ENCODE measurements at places on chromosomes 11 and 22.

DNA sequence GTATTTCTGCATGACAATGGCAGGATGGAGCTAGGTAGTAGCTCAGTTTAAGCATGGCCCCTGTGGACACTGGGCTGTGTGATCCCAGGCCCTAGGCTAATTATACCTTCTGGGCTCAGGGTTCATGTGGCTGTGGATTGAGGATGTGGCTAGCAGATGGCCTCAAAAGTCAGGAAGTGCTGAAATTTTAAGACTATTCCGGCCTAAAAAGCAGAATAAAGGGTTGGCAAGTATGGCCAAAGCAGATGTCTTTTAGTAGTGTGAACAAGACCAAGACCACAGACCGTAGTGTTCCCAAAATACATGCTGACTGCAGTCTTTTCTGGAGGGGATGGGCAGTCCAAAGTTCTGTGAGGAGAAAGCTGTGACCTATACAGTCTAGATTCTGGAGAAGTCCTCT, 115.7 kb upstream of the RAG2 start:
- no peak for DNase-seq

- peak; percentile 8 for DNase-seq
Observed at GRCh38 chr11:84022201-84022600, 736.0 kb upstream of the CCDC90B start.

DNA sequence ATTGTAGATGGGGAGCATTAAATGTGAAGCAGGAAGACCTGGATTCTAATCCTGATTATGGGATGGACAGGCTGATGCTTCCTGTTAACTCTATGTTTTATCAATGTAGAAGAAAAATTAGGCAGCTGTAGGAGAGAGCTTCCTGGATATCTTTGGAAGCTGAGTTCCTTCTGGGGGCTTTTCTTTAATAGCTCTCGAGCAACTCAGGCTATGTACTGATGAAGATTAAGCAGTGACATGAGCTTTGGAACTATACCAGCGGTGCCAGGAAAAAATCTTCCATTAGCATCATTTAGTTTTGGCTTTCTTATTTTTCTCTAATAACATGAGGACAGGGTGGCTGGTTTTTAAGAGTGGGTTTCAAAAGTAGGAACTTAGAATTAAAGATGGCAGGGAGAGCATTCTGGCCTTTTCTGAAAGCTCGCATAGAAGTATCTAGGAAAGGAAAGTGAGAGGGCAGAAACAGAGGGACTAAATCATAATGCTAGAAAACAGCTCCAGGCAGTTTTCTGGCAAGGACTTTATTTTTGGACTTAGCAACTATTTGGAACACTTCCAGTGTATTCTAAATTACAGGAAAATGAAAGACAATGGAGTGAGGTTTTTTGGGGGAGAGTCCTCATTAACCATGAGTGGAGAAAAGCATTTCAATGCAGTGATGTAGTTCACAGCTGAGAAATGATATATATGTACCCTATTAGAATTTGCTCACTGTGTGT, 69.2 kb upstream of the RRM1 start:
- no peak for DNase-seq

GRCh38 chr22:44259366-44260215, 53.2 kb downstream of the SHISAL1 start:
- no peak for DNase-seq

GRCh38 chr22:19571207-19571795, 47.1 kb upstream of the CLDN5 start:
- no peak for DNase-seq

DNA sequence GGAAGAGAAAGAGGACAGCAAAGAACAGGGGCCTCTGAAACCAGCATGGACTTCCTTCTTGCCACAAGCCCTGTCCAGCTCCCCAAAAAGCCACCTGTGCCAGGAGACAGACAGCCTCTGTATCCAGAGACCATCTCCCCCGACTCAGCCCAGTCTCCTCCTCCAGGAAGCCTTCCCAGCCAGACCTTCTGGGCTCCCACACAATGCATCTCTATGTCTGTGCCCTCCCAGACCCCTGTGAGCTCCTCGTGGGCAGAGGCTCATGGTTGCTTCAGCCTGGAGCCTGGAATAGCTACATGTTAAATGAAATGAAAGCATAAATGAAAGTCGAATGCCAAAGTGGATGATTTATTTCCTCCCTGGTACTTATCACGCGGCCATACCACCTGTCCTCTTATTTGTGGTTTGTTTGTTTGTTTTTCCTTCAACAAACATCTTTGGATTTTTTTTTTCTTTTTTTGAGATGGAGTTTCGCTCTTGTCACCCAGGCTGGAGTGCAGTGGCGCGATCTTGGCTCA, 7.3 kb upstream of the ARAP1 start:
- no peak for DNase-seq

DNA sequence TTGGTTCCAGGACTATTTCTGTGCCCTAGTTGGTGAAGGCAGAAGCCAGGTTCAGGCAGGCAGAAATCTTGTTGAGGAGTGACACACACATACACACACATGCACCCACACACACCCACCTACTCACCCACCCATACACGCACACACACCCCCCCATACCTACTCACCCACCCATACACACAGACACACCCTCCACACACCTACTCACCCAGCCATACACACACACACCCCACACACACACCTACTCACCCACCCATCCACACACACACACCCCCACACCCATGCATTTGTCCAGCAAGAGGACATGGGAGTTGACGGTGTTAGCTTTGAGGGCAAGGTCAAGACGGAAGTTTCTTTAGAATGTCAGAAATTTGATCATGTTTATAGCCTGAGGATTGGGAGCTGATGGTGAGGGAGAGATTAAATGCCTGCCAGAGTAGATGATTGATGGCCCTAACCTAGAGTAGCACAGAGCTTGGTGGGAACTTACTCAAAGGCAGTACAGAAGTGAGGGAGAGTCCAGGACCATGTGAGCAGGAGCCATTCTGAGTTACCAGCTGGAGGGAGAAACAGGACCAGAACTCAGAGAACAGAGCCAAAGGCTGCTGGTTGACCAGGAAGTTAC, 68.9 kb downstream of the CYB5R2 start:
- no peak for DNase-seq

DNA sequence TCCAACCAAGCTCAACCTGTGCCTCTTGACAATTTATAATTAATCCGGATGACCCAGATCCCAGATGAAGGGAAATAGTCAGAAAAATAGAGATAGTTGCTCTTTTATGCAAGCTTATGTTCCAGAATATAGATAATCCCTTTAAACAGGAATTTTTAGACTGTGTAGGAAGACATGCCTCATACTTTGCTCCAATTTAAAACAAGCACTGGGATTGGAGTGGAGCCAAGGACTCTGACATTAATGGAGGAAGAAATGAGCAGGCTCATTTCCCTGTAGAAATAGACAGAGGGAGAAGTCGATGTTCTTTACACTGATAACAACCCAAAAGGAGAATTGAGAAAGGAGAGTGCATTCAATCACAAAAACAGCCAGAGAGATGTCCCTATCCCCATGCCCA, 70.1 kb upstream of the LRRC55 start:
- DNase-seq: no peak

- no peak for DNase-seq
Observed at GRCh38 chr11:14376920-14377319, 17.9 kb upstream of the RRAS2 start.

DNA sequence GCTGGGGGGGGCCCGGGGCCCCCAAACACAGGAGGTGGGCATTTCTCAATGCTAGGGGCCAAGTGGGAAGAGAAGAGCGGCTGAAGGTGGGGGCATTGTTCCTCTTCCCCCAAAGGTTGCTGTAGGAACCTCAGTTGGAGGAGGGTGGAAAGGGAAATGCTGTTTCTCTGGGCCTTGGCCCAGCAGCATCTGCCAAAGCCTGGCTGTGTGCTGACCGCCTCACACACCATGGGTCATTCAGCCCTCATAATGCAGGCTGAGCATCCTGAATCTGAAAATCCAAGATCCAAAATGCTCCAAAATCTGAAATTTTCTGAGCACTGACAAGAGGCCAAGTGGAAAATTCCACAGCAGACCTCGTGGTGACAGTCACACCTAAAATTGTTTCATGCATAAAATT, 49.0 kb upstream of the BID start:
- no peak for DNase-seq

DNA sequence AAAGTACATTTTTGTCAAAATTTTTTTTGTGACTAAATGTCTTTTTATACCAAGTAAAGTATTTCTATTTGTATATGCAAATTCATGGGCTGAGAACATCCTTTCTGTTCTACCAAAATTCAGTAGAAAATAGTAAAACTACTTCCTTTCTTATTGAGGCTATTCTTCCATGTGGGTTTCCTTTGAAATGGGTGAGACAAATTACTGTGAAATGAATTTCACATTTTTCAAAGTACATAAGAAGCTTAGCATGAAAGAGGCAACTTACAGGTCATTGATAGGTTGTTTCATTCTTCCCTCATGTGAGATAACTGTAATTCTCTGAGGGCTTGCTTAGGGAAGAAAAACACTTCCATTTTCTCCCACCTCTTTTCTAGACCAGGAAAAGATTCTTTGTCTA, 1.0 kb upstream of the OR6X1 start:
- no peak for DNase-seq

DNA sequence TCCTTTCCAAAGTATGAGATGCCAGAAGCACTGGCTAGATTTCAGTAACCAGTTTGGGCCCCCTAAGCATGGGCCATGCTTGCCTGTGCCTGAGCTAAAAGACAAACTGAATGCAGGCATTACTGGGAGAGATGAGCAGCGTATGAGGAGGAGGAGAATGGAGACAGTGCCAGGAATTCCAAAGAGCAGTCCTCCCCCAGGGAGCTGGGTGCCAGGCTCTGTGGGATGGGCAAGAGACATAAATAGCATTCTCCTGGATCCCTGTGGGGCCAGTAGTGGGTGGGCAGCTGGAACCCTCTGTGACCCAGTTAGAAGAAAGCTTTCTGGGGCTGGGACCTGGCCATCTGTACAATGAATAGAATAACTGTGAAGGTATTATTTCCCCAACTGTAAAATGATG, 235.6 kb downstream of the KCNA4 start:
- peak; percentile 62 for DNase-seq

- no peak for DNase-seq
Observed at GRCh38 chr22:34960005-34960404, 106.0 kb upstream of the ISX start.

DNA sequence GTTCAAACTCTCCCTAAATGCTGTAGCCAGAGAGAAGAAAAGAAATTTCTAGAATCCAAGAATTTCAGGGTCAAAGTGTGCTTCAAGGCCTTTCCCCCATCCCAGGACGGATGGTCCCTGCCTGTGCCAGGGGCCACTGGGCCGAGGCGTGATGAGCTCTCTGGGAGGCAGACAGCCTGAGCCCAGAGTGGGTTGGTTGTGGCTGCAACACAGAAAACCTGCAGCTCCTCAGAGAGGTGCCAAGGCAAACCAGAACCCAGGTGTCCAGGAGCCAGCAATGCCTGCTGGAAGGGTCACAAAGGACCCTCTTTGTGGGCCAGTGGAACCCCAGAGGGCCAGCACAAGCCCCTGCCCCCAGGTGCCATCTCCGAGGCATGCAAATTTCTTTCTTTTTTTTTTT, 2.6 kb upstream of the APOL6 start:
- no peak for DNase-seq

- no peak for DNase-seq
Observed at GRCh38 chr11:88435415-88435814, 97.9 kb upstream of the CTSC start.

DNA sequence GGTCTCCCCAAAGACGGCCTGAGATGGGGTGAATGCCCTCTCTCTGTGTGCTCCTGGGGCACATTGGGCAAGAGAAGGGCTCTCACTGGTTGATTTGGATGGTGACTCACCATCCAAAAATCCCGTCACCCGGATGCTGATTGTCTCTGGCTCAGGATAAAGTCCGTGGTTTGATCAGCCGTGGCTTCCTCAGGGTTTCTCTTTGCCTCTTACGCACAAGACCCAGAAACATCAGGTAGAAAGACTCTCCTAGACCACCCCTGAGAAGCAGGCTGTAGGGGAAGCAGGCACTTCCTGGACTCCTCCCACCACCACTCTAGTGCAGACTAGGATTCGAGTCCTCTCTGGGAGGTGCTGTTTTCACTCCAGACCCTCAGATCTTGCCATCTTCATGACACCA, 176.1 kb upstream of the NCAM1 start:
- DNase-seq: no peak

DNA sequence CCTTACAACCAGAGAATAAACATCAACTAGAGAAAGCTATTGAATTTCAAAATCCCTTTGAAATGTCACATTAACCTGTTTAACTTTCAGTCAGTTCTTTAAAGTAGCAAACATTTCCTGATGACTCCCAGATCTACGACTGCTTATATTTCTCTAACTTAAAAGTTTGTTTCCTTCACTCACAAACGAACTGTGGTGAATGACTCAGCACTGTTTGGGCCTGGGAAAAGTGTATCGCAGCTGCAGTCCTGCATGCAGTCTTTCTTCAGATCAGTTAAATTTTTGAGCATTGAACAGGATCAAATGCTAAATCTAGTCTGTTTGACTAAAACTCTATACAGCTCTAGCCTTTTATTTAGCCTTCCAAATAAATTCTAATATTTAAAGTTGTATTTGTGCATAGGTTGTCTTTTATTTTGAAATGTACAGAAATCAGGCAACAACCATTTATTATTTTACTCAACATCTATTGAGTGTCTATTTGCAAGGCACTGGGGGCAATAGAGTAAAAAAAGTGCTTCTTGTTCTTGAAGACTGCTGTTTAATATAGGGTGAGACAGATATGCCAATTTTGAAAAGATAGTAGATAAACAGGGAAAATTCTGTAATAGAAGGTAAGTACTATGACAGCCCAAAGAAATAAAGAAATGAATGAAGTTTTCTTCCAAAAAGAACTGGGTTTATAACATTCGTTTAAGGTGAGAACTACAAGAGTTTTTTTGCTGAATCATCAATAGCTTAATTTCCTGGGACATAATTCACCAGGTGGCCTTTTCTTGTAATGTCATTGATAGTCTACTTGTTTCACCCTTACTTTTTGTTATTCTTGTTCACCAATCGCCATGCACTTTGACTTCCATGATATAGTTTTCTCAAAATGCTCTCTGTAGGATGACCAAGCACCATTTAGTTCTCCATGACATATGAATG, 235.4 kb downstream of the METTL15 start:
- no peak for DNase-seq

- no peak for DNase-seq
Observed at GRCh38 chr11:47940904-47941649, 39.3 kb upstream of the PTPRJ start.

DNA sequence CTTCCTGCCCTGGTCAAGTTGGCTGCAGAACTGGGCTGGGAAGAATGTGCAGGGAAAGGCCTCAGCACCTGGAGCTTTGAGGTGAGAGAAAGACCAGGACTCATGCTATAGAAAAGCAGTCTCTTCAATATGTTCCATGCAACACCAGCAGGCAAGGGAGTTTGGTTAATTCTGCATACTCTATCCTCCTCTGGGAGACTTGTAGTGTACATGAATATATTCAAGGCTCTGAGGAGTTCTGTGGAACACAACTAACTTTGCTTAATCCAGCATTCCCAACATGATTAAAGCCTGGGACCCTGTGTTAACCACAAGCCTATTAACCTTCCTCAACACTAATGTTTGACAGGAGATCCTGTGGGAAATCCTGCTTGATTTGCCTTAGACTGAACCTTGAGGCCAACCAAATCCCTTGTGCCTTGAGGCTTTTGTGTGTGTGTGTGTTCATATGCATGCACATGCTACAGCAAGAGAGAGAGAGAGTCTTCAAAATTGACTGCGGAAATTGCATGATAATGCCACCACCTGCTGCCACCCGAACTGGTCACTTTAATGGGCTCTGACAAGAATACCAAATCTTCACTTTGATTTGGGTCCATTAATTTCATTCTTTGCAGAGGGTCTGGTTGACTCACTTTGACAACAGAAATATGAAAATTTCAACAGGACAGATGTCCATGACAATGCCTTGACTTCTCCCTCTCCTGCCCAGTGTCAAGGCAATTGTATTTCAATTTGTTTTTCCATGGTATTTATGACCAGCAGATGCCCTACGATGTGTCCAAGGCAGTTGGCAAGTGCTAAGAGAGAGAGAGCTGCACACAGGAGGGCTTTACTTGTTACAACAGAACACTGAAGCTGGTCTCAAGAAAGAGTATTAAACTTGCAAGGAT, 238.2 kb upstream of the ZBED5 start:
- DNase-seq: no peak
